CD4-positive, CD25-positive, alpha-beta regulatory T cell (primary cell): ENCODE measurements at places on chromosomes 6 and 20.

GRCh38 chr6:38403548-38403947 is 236.2 kb downstream of the BTBD9 start:
- no peak for DNase-seq

DNA sequence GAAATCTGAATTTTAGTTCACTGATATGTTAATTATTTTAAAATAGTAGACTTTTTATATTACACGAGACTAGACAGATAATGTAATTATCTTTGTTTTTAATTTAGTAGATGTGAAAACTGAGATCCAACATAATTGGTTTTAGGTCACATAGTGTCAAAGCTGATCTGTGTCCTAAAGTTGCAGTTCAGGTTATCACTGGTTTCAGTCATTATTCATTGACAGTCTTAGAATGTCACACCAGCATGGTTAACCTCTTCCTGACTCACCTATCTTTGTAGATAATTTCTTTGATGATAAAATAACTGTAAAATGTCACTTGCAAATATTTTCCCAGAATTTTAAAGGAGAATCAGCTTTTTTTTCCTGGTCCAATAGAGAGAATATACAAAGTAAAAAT is 48.3 kb upstream of the SLC35B3 start:
- DNase-seq: no peak

- DNase-seq: peak; percentile 96
Measured at GRCh38 chr6:30672445-30673253, at the start of gene DHX16. Gene DHX16, minus strand, starts transcription at chr6:30673006. Its CDS starts 165 bp downstream, at chr6:30672841.

GRCh38 chr20:57027777-57028176 is 238.7 kb downstream of the BMP7 start:
- DNase-seq: no peak

- DNase-seq: no peak
Measured at GRCh38 chr6:56865081-56865875, 89.6 kb upstream of the BEND6 start.
